SIG-M5 (cell line): ENCODE measurements at places on chromosomes 6 and 20.
A peak's percentile ranks its signal among the peaks of the same experiment; 100 is the strongest.

- DNase-seq = no peak
Observed at GRCh38 chr6:105181981-105182515, 2.2 kb upstream of the POPDC3 start.

GRCh38 chr6:150900049-150900448 is 34.5 kb downstream of the MTHFD1L start:
- DNase-seq = no peak

- no peak for DNase-seq
Observed at GRCh38 chr6:142207265-142207877, 60.3 kb downstream of the VTA1 start.

- DNase-seq = no peak
Observed at GRCh38 chr6:7544597-7544996, 3.1 kb downstream of the DSP start.

DNA sequence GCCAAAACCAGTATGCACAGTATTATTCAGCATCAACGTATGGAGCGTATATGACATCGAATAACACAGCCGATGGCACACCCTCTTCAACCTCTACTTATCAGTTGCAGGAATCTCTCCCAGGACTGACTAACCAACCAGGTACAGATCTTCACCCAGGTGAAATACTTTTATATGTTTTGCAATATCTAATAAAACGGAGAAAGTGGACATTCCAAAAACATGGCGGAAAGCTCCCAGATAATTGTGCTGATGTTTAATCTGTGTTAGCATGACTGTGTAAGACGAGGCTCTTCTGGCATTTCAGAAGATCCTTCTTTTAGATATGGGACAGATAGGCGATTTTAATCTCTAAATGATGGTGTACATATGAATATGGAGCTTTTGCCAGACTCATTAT is 227.4 kb downstream of the EYA4 start:
- DNase-seq = no peak

- DNase-seq = no peak
Observed at GRCh38 chr20:46021361-46022359, 7.4 kb upstream of the SLC12A5 start.

DNA sequence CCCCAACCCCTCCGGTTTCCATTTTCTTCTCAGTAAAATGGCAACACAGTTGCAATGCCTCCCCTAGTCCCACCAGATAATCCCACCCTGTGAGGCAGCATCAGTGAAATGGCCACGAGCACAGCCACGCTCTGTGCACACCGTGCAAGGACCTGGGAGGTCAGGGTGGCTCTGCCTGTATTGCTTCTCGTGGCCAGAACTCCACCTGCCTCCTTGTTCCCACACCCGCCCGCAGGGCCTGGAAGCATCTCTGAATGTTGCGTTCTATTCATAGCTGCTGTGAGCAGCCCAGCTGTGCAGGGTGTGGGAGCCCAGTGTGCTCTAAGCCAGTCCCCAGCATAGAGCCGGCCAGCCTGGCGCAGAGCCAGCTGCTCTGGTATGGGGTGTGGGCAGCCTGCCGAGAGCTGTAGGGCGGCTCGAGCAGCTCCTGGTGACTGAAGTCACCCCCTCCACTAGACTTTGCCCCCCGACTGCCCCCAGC is 161.1 kb downstream of the DLL1 start:
- DNase-seq = no peak

DNA sequence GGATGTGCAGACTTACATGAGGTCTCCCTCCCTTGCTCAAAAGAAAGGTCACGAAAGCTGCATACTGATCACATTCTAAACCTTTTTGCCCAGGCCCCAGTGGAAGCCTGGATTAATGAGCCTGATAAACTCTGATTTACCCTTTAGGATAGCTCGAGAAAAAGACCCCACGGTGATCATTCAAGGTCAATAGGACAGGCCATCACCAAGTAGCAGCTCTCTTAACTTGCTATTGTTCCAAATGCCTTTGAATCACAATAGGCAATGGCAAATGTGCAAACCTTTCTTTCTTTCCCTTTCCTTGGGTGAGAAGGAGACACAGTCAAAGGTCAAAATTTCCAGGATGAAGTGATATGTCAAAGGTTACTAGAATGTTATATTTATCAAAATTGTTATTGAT is 327.3 kb downstream of the HDGFL1 start:
- no peak for DNase-seq

- DNase-seq = peak; percentile 65
Observed at GRCh38 chr6:73585566-73586415, 65.0 kb upstream of the EEF1A1 start.

GRCh38 chr20:58906894-58907293 is 54.4 kb downstream of the GNAS start:
- DNase-seq = peak; percentile 14

DNA sequence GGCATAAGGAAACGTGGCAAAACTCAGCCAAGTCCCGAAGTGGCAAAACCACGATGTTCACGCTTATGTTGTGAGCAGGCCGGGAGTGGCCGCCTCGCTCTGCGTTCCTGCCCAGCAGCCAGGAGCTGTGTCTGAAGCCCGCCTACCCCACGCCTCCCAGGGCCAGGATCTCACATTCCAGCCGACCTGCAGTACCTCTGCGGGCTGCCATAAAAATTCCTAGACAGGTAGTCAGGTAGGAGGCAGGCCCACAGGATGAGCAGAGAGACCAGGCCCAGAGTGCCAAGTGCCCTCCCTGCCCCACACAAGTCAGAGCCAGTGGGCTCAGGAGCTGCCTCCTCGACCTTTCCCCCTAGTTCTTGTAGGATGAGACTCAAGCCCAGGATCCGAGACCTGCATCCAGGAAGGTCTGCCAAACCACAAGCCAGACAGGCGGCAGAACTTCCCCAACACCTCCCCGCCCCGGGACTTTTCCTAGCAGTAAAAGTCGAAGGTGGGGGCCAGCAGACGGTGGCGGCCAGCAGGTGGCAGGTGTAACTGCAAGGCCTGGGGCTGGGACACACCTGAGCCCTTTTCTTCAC is 16.7 kb downstream of the PMEPA1 start:
- no peak for DNase-seq

DNA sequence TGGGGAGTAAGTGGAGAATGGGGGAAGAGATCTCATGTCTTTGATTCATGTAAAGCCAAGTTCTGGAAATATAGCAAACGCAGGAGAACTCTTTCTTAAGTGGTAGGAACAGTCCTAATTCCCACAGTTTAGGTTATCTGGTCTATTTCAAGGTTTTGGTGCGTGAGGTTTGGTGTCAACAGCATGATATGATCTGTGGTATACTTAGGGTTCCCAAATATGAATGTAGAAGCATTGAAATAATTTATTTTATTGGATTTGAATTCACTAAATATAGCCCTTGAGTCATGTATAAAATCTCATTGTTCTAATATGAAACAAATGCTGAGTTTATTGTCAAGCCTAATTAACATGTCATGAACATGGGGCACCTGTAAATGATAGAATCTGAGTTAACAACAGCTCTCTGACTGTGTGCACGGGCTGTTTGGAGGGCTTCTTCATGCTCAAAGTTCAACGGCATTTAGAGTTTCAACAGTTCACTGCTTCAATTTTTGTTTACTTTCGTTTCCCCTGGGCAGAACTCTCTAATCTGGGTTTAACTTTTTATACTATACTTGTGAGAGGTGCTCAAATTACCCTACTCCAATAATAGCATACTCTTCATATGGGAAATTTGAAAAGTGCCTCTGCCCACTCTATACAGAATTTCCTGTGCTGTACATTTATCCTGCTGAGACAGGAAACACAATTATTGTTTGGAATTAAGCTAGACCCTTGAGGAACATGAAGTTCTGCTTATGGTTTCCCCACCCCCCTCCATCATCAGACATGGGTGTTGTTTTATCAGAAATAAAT is 236.3 kb upstream of the ZNF217 start:
- DNase-seq = no peak

- DNase-seq = no peak
Observed at GRCh38 chr6:125164696-125165095, 11.1 kb downstream of the TPD52L1 start.

GRCh38 chr6:126797981-126798380 is 320.5 kb upstream of the RSPO3 start:
- no peak for DNase-seq
